ENCODE measurements at places on chromosomes 3 and 15.

GRCh38 chr3:111961461-111962164 is 17.2 kb upstream of the ABHD10 start:
- DNase-seq: no peak

DNA sequence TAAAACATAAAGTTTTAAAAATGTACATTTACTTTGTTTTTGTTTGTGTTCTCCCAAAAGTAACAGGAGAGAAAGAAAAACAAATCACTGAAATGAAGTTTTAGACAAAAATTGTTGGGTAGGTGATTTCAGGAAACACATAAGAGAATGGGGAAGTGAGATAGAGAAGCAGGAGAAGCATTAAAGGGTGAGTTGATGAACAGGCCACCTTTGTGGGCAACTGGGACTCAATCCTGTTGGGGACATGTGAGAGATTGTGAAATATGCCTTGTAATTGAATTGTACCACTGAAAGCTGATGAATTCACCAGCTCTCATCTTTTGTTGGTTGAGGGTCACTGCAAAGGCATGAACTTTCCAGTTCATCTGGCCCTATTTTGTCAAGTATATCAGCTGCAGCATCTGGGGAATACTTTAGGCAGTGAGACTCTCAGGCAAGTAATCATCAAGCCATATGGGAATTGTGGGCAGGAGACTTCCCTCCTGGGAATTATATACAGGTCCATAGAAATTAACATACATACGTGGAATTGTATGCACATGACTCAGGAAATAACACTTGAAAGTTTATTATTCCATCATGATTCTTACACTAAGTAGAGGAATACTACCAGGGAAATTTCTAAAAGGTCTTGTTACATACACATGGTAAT is 181.0 kb downstream of the ZBBX start:
- DNase-seq: no peak

- no peak for DNase-seq
Observed at GRCh38 chr15:62841269-62841628, 201.3 kb upstream of the TPM1 start.

GRCh38 chr3:118772036-118772435 is 262.6 kb downstream of the IGSF11 start:
- no peak for DNase-seq

DNA sequence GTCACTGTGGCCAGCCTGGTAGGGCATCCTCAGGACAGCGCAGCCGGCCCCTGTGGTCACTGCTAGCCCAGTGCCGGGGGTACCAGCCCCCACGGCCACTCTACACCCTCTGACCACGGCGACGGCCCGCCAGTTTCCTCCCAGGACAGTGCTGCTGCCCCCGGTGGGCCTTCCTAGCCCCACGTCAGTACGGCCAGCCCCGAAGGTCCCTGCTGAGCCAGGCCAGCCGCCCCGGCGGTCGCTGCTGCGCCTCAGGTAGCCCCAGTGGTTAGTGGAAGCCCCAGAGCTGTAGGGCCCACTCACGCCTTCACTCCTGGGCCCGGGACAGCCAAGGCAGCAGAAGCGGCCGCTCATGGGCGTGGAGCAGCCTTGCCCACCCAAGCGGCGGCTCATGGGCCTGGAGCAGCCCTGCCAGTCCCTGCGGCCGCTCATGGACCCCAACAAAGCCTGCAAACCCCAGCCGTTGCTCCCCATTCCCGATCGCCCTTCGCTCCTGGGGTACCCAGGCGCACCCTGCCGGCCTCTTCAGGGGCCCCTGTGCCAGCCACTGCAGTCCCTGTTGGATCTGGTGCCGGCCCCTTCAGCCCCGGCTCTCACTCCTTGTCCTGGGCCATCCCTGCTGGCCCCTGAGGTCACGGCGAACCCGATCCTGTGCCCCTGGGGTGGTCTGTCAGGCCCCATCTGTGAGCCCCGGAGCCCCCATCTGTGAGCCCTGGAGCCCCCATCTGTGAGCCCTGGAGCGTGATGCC is 9.5 kb upstream of the ROPN1B start:
- no peak for DNase-seq

GRCh38 chr15:50876989-50877360 is 31.5 kb upstream of the AP4E1 start:
- DNase-seq: peak; percentile 93

DNA sequence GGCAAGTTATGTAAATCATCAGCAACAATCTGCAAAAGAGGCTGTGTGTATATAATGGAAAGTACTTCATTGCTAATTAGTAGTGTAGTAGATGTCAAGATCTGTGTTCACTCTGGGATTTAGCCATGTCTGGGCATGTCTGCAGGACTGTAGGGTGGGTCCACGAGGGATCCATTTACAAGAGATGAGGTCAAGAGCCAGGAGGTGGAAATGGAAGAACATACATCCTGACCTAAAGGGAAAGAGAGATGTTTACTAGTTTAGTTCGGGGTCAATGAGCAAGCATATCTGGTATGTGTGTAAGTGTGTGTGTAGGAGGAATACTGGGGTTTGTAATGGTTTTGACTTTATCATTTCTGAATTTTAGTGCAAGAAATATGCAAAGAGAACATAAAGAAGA is 171.5 kb upstream of the NANOGP8 start:
- no peak for DNase-seq

- DNase-seq: no peak
Observed at GRCh38 chr3:129015388-129016105, 14.4 kb downstream of the EFCC1 start.

GRCh38 chr15:72472992-72473610 is 1.0 kb upstream of the ARIH1 start:
- peak; percentile 9 for DNase-seq

DNA sequence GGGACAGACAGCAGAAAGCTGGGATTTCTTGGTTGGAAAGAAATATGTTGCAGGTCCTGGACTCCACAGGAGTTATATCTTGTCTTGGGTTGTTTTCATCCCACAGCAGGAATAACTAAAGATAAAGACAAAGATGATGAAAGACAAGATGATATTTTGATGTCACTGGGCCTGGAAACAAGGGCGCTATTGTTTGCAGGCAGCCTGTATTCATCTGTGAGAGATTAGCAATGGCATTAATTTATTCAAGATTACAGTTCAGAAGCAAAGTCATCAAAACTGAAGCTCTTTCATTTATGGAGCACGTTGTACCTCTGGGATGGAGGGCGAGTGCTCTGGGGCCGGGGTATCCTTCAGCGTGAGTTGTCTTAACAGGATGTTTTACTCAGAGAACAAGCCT is 213.8 kb downstream of the LRTM1 start:
- no peak for DNase-seq

DNA sequence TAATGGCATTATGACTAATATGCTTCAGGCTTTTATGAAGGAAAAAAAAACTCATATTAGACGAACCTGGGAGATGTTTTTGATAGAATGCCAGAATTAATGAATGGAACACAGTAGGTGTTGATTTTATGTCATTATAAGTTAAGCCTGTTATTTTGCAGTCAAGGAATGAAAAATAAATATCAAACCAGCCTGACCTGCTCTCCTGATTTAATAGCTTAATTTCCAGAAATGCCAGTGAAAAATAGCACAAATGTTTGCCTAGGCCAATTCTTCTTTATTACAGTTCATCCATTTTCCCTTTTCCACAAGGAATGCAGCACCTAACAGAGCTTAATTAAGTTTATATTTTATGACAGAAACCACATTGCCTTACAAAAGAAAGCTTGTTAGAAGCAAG is 292.0 kb downstream of the TBL1XR1 start:
- DNase-seq: no peak

- DNase-seq: no peak
Observed at GRCh38 chr3:50124800-50125178, 30.3 kb upstream of the SEMA3F start.

GRCh38 chr3:27392950-27393679 is 23.9 kb upstream of the NEK10 start:
- DNase-seq: no peak

GRCh38 chr3:167705840-167706239 is 28.9 kb downstream of the PDCD10 start:
- DNase-seq: no peak

- no peak for DNase-seq
Observed at GRCh38 chr15:79179108-79179561, 88.6 kb upstream of the RASGRF1 start.

- DNase-seq: no peak
Observed at GRCh38 chr3:101466465-101467309, 46.3 kb downstream of the SENP7 start.

- DNase-seq: no peak
Observed at GRCh38 chr3:152899306-152899705, 64.4 kb downstream of the P2RY1 start.

GRCh38 chr15:37135225-37135624 is 34.9 kb upstream of the MEIS2 start:
- no peak for DNase-seq
